T-helper 2 cell treated with Interferon-gamma antibody and Interleukin-4, amounts not matched to agents 100 ng/mL and 5 ng/mL, for 36 hours (primary cell): ENCODE measurements at places on chromosomes 3 and 15. TPM values are rescaled to one million over a fixed set of nuclear protein-coding genes. Genes with fewer than 3 reads are reported as not detected.

The NR1I2 gene
- total RNA-seq, result 0.07 and 0.09 TPM in 2 replicates

The RNF123 gene
- total RNA-seq, result 44.1 and 50.0 TPM in 2 replicates

The HAPLN3 gene
- total RNA-seq, result 92.4 and 101 TPM in 2 replicates

The SPINT1 gene
- total RNA-seq, result 3.6 and 3.7 TPM in 2 replicates

The MKRN2OS gene
- not detected in 2 replicates for total RNA-seq

The KBTBD13 gene
- not detected in 2 replicates for total RNA-seq

The SV2B gene
- total RNA-seq, result 0.05 and 0.20 TPM in 2 replicates

The STAC gene
- not detected in 2 replicates for total RNA-seq

The PEX5L gene
- 0.57 TPM in 1 of 2 replicates, not detected in the other for total RNA-seq

The MUSTN1 gene
- total RNA-seq, result 1.4 TPM in 2 replicates

The SLTM gene
- 124 and 130 TPM in 2 replicates for total RNA-seq

The NRG4 gene
- not detected in 2 replicates for total RNA-seq

The PAQR9 gene
- total RNA-seq, result not detected in 2 replicates

The TAMM41 gene
- 23.6 and 24.8 TPM in 2 replicates for total RNA-seq
